ENCODE measurements at places on chromosomes 11 and 22.

GRCh38 chr11:34192481-34193401 lies 87.3 kb downstream of the NAT10 start:
- DNase-seq = no peak

DNA sequence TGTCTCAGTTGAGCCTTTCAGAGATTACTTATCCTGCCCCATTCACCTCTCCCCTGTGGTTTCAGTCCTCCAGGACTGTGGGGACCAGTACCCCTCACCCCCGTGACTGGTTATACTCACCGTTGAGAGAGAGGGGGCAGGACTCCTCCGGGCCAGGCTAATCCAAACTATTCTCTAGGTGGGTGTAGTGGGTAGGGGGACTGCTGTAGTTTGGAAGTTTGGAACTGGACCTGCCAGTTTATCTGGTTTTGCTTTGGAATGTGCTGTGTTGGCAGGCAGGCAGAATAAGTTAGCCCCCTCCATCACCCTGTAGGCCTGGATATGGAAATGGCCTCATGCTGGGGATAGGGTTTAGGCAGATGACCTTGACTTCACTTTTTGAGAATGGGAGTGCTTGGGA lies 13.5 kb downstream of the TEAD1 start:
- DNase-seq = no peak

GRCh38 chr11:117717485-117718314 lies 79.3 kb downstream of the DSCAML1 start:
- DNase-seq = no peak

GRCh38 chr11:93717501-93717900 lies 23.8 kb downstream of the TAF1D start:
- no peak for DNase-seq

DNA sequence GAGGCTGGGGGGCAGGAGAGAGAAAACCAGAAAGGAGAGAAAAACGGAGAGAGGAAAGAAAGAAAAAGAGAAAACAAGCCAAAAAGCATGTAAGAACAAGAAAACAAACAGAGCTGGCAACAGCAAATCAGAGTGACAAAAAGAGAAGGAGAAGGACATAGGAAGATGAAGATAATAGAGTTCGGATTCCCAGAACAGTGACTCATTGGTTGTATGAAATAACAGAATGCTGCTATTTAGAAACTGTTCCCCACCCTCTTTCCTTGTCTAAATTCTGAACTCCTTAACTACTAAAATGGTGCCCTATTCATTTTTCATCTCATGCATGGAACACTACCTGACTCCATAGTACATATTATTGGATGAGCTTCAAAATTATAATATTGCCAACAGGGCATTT lies 317.4 kb downstream of the C11orf87 start:
- DNase-seq = no peak

GRCh38 chr11:72308226-72309073 lies 64.5 kb upstream of the PHOX2A start:
- no peak for DNase-seq

GRCh38 chr11:19766206-19766605 lies 53.6 kb downstream of the NAV2 start:
- no peak for DNase-seq

- no peak for DNase-seq
Measured at GRCh38 chr11:45556851-45557707, 108.3 kb downstream of the CHST1 start.

- no peak for DNase-seq
Measured at GRCh38 chr11:57425565-57426438, 1.1 kb downstream of the SLC43A3 start.

DNA sequence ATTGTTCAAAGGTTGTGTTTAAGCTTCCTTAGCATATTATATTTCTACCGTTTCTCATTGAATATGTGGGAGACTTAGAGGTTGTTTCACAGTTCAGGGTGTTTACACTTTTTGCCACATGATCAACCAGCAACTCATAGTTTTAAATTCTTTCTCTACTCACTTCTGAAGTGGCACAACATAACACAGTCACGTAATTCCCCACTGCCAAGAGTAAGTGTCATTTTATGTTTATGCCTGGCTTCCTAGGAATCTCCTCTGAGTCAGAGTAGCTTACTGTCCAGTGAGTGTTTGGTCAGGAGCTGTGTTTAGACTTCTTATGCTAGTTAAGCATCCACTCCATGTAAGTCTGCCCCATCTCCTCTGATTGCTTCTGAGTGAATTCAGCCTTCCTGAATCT lies 520.8 kb upstream of the KIRREL3 start:
- DNase-seq = no peak

GRCh38 chr11:95291946-95292345 lies 60.9 kb upstream of the SESN3 start:
- no peak for DNase-seq

DNA sequence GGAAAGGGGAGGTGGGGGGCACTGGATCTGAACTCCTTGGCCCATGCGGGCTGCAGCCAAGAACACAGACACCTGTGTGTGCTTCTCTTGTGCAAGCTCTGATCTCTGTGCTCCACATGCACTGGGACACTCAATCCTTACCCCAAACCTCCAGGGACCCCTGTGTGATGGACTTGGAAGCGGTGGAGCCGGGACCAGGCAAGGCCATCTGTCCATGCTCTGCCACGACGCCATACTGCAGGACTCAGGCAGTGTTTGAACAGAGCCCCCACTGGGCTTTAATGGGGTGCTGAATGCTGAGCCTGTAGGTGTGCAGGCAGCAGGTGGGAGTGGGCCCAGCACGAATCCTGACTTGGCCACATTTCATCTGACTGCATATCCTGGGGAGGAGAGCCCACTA lies 23.4 kb downstream of the PPM1F start:
- DNase-seq = no peak

GRCh38 chr22:46065691-46066454 lies 84.5 kb upstream of the PPARA start:
- DNase-seq = no peak

DNA sequence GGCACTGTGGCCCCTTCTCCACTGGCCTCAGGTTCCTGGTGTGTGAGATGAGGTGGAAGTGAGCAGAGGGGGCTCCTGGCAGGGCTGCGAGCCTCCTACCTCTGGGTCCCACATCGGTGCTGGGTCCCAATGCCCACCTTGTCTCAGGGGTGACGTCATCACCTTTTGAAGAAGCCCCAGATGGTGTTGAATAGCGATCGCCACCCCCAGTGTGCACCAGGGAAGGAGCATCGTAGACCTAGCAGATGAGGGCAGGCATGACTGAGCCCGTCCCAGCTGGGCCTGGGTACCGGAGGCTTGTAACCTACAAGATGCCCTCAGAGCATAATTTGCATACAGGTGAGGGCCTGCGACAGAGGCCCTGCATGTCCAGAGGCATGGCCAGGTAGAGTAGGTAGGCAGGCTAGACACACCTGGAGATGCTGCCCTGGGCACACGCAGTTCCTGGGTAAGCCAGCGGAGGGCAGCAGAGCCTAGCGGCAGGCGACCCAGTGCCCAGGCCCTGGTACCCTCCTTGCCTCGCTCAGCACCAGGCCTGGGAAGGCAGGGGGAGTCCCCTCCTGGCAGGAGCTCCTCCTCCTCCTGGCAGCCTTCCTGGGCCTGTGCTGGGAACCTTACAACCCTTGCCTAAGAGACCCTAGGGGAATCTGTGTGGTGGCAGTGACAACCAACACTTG lies 52.5 kb downstream of the TPCN2 start:
- DNase-seq = peak; percentile 37

GRCh38 chr11:68574308-68574707 lies 110.0 kb upstream of the GAL start:
- no peak for DNase-seq

GRCh38 chr11:12840871-12841660 lies 166.8 kb downstream of the TEAD1 start:
- no peak for DNase-seq

GRCh38 chr11:16925561-16926065 lies 88.6 kb downstream of the PLEKHA7 start:
- no peak for DNase-seq

GRCh38 chr11:67276781-67277230 lies 10.5 kb downstream of the GRK2 start:
- no peak for DNase-seq

DNA sequence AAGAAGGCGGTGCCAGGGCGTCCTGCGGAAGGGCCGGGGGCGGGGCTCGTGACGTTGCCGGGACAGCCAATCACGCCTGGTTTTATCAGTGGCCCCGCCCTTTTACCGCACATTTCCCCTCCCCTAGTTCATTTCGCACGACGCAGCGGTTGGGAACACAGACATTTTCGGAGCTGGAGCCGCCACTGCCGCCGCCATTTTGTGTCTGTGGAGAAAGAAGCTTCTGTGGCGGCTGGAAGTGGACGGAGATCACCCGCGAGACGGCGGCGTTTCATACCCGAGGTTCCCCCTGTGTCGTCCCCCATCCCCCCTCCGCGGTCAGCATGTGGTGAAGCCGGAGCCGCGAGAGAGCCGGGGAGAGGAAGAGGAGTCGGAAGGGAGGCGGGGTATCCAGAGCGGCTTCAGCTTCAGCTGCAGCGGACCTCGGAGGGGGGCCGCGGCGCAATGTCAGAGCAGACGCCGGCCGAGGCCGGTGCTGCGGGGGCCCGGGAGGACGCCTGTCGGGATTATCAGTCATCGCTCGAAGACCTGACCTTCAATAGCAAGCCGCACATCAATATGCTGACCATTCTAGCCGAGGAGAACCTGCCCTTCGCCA lies at the start of gene PCF11:
Gene PCF11 (plus strand): TSS at position 136 of the 598 bp plus-strand sequence. CDS start 309 bp downstream, at position 445.
- no peak for DNase-seq

DNA sequence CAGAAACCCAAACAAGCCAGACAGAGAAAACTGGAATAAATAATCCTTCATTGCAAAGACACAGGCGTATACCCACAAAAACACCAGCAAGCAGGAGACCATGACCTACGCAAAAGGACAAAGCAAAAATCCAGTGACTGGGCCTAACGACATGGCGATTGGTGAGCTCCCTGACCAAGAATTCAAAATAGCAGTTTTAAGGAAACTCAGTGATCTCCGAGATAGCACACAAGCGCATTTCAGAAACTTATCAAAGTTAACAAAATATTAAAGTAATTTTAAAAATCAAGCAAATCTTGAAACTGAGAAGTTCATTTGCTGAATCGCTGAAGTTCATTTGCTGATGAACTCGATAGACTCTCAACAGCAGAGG lies 27.6 kb downstream of the DBX1 start:
- no peak for DNase-seq

DNA sequence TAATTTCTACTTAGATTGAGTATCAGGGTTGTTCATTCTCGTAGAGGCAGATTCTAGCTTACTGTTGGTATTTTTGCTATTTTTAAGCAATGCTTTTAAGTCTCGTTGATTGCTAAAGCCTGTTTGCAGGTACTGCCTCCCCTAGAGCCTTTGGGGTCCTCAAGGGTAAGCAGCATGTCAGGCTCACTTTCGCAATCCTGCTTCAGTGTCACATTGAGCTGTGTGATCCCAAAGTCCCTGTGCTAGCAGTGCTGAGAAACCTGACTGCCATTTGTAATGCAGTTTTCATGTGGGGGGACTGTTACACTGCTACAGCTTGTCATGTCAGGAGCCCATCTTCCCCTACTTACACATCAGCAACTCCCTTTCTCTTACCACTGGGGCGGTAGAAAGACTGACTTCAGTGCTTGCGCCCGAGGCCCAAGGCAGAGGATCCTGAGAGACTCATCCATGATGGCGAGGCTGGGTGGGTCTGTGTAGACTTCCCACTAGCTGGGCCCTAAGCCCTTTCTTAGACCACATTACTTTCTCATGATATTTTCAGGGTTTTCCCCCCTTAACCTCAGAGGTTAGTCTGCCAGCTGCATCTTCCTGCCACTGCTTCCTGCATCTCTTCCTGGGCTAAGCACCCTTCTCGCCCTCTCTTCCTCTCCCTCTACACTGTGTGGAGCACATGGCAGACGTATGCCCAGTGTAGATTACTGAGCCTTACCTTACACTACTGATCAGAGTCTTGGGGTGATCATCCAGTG lies 40.8 kb upstream of the ST14 start:
- no peak for DNase-seq

DNA sequence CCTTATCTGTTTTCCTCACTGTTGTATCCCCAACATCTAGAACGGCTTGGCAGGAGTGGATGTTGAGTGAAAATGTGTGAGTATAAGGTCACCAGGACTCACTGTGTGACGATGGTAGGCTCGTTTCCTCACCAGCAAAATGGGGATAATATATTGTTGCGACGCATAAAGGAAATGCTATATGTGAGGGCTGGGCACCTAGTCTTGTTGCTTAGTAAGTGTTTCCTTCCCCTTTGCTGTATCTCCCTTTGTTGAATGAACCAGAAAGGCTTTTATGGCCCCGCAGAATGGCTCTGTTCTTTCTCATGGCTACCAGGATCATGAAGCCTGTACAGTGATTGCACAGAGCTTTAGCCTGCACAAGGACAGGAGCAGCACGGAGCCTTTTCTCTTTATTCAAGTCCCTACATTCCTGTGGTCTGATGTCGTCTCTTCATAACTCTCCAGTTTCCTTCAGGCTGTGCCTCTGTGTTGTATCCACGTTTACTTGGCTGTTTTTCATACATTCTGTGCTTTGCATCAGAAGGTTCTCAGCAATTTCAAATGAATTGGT lies 5.4 kb downstream of the TNRC6B start:
- no peak for DNase-seq

DNA sequence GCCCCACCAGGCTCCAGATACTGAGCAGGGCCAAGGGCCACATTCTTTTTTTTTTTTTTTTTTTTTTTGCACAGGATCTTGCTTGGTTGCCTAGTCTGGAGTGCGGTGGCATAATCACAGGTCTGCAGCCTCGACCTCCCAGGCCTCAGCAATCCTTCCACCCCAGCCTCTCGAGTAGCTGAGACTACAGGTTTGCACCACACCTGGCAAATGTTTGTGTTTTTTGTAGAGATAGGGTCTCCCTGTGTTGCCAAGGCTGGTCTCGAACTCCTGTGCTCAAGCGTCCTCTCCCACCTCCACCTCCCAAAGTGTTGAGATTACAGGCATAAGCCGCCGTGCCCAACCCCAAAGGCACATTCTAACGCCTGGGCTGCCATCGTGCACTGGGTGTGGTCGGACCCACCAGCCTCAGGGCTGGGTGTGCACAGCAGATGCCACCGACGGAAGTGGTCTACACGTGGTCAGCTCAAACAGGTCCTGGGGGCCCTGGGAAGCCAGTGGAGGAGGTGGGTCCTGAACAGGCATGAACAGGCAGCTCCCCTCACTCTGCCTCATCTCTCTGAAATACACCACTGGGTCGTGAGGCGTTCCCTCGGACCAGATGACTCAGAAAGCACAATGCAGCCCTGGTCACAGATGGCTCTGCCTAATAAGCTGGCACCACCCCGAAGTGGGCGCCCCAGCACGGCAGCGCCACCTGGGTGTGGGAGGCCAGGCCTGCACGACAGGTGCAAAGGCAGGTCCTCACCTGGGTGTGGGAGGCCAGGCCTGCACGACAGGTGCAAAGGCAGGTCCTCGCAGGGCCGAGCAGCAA lies 5.1 kb upstream of the B4GALNT4 start:
- DNase-seq = peak; percentile 37

DNA sequence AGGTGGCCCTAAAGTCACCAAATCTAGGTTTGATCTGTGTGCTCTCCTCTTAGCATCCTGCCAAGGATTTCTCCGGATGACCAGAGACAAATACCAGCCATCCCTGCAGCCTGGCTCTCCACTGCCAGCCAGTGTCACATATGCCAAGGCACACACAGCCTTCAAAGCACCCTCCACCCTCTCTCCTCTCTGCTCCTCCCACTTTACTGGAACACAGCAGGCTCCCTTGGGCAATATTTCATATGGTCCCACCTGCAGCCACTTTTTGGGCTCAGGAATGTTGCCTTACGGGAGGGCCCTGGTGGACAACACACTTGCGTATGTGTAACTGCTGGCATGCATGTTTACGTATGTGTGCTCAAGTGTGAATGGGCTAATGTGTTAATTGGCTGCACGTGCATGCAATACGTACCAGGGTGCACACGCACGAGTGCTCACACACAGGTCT lies 183.9 kb downstream of the CEP164 start:
- DNase-seq = no peak

- DNase-seq = no peak
Measured at GRCh38 chr11:645536-645935, 8.5 kb downstream of the DRD4 start.

- no peak for DNase-seq
Measured at GRCh38 chr11:119190531-119190930, 5.3 kb downstream of the NHERF4 start.
